Type B pancreatic cell (in vitro differentiated cells): ENCODE measurements at places on chromosomes 13 and 19.

- no peak for DNase-seq
Measured at GRCh38 chr19:38718747-38719543, 25.3 kb downstream of the CAPN12 start.

GRCh38 chr13:52884429-52885010 lies 36.1 kb upstream of the PCDH8 start:
- DNase-seq: no peak

DNA sequence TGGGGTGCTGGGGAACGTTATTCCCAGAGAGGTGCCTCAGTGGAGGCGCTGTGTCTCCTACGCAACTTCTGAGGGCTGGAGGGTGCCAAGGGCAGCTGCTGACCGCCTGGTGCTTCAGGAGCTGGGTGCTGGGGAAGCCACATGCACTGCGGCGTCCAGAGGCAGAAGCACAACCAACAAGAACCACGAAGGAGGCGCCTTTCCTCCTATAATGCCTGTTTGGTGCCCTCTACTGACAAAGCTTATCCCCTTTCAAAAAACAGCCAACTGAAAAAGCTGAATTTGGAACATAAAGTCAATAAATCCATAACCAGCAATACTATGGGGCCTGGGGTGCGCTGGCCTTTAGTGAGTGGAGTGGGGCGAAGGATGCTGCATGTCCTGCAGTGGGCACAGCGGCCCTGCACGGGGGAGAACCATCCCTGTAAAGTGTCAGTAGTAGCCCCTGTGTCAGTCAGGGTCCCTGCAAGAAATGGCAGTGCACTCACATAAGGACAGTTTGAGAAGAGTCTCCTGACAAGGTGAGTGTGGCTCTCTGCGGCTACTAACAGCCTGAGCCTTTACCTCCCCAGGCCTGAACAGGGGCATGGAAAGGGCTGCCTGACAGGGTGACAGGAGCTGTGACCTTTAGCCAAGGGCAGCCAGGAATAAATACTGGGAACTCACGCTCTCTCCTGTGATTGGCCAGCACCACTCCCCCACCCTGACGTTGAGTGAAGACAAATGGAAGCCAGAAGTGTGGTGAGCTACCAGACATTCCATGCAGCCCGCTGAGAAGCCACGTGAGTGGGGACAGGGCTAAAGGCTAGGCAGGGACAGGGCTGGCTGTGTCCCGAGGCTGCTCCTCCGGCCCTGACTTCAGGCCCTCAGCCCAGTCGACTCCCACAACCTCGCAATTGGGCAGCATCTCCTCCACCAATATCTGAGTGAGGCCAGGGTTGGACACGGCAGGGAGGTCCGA lies 4.5 kb upstream of the B3GNT8 start:
- no peak for DNase-seq

DNA sequence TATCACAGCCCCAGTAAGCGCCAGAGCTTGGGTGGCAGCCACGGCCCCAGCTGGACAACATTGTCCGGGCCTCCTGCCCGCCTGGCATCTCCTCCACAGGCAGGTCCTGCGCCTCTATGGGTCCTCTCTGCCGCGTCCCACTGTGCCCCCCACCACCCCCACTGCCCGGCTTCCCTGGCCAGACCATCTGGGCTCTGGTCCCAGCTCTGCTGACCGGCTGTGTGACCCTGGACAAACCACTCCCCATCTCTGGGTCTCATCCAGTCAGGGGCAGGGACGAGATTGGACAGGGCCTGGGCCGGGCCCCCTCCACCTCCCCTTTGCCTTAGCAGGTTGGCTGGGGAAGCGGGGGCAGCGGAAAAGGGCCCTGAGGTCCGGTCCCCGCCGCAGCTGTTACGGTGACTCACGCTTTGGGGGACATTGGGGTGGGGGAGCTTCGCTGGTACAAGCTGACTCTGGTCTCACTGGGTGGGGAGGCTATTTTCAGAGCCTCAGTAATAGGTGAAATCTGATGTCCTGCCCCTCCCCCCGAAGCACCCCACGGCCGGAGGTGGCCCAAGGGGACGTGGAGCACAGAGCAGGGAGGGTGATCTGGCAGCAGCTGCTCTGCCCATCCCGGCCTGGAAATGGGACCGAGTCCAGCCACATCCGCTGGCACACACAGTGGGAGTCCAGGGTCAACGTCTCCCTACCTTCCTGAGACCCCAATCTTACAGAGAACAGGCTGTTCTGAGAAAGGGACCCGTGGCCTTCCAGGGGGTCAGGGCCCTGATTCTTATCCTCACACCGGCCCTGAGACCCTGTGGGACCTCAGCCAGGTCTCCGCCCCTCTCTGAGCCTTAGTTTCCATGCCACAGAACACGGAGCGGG lies 9.1 kb downstream of the NFIC start:
- DNase-seq: no peak

GRCh38 chr19:13788991-13789390 lies 6.3 kb upstream of the ZSWIM4 start:
- DNase-seq: no peak

DNA sequence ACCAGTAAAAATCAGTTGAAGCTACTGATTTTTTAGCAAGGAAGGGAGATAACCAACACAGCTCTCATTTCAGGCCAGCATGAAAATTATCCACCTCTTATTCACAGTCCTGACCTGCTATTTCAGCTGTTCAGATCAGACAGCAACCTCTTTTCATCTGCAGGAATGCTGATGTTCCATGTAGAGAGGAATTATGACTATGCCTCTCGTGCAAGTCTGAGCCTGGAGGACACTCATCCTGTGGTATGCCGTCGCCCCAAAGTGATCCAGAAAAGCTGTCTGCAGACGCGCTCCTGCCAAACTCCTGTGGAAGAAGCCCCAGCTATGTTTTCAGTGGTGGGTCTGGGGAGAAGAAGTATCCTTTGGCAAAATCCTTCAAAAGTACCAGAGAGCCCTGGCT lies 563.5 kb upstream of the SLITRK1 start:
- DNase-seq: no peak

- DNase-seq: no peak
Measured at GRCh38 chr13:66137384-66137783, 1092.8 kb downstream of the PCDH9 start.

- no peak for DNase-seq
Measured at GRCh38 chr19:2271234-2272103, 10.5 kb downstream of the PEAK3 start.

DNA sequence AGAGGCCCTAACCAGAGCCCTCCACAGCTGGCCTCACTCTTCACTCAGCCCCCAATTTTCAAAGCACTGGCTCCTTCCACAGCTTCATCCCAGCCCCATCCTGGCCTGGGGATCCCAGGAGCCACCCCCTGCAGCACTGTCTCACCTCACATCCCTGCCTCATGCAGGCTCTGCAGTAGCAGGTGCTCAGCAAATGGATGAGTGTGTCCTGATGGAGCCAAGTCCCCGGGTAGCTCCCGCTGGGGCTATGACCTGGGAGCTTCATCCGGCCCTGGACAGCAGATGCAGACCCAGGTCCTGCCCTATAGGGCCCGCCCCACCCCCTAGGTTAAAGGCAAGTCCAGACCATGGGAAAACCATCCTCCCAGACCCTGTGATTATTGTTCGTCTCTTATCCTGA lies 143.2 kb upstream of the ZNF507 start:
- peak; percentile 50 for DNase-seq

DNA sequence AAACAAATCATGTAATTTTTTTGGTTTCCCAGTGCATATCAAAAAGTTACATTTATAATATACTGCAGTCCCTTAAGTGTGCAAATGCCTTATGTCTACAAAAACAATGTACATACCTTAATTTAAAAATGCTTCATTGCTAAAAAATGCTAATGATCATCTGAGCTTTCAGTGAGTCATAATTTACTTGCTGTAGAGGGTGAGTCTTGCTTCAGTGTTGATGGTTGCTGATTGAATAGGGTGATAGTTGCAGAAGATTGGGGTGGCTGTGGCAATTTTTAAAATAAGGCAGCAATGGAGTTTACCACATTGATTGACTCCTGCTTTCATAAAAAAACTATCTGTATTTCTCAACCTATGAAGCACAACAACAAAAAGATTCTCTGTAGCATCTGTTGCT lies 613.9 kb downstream of the TBC1D4 start:
- no peak for DNase-seq

DNA sequence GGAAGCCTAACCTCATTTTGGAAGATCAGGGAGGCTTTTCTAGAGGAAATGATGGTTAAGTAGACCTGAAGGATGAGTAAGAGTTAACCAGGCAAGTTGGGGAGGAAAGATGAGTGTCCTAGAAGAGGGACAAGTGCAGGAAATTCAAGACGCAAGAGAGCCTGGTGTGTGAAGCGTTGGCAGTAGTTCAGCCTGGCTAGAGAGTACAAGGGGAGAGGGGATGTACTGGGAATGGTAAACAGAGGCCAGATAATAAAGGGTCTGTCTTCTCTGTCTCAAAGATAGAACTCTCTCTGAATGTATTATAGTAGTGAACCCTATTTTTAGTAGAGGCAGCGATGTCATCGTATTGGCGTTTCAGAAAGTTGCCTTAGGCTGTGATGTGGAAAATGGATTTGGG lies 9.7 kb downstream of the DPY19L3 start:
- DNase-seq: no peak

DNA sequence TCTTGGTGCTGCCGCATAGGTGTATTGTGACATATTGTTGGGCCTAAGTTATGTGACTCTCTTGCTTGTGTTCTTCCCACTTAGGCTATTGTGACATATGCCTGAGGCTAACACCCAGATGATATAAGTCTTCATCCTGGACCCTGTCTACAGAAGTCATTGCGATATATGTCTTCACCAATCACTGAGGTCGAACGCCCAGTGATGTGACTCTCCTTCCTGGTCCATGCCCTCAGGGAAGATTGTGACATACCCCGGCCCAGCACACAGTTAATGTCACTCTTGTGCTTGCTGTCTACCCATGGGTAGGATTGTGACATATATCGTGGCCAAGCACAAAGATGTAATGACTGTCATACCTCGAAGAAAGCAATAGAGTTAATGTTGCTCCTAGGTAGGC lies 16.9 kb upstream of the ZNF730 start:
- DNase-seq: no peak

DNA sequence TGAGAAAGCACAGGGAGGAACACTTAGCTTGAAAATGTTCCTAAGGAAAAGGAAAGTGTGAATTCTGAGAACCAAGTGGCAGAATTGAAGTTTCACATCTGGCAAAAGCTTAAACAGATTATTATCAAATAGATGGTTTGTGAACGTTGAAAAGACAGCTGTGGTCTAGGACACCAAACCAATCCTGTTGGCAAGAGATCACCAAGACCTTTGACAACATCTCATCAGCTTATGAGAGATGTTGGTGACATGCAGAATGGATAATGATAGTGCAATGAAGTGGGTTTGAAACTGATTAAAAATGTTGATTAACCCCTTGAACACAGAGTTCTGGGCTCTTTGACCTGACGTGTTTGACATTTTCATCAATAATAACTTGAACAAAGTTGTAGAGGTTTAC lies 74.6 kb upstream of the GPR183 start:
- no peak for DNase-seq

- no peak for DNase-seq
Measured at GRCh38 chr19:46849610-46850009, 1.0 kb downstream of the AP2S1 start.

DNA sequence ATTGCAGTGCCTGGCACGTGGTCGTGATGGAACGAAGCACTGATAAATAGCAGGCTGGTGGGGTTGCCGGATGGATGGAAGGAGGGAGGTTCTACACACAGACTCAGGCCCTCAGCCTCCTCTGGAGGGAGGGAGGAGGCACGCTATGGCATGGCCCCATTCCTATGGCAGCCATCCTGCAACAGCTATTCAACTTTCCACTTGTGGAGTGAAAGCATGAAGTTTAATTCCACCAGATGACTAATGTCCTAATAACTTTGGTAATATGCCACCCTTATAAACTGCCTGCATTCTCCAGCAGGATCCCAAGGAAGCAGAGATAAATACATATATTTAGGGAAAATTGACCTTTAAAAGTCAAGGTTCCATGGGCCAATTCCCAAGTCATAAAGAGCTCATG lies 92.4 kb downstream of the KL start:
- DNase-seq: no peak

DNA sequence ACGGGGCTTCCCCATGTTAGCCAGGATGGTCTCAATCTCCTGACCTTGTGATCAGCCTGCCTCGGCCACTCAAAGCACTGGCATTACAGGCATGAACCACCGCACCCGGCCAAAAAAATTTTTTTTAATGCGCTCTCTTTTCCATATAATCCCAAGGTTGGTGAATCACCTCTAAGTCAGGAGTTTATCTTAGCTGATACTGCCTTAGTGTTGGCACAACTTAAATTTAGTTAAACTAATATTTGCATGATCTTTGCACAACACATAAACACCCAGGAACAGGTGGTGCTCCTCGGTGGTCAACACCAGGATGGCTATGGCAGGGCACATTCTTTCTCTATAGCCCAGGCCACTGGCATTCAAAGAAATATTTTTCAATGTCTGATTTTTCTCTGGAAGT lies 24.1 kb upstream of the PSG7 start:
- DNase-seq: no peak

- no peak for DNase-seq
Measured at GRCh38 chr19:41111296-41111695, 2.9 kb upstream of the CYP2F1 start.

GRCh38 chr13:23551213-23552008 lies 18.8 kb upstream of the TNFRSF19 start:
- DNase-seq: no peak

- peak; percentile 76 for DNase-seq
Measured at GRCh38 chr19:33302974-33303790, 848 bp upstream of the CEBPA start.

- no peak for DNase-seq
Measured at GRCh38 chr19:7200736-7201135, 93.5 kb downstream of the INSR start.

GRCh38 chr13:50521006-50521830 lies 322.3 kb downstream of the DLEU7 start:
- no peak for DNase-seq

- no peak for DNase-seq
Measured at GRCh38 chr13:26881154-26881553, 120.6 kb upstream of the GPR12 start.

DNA sequence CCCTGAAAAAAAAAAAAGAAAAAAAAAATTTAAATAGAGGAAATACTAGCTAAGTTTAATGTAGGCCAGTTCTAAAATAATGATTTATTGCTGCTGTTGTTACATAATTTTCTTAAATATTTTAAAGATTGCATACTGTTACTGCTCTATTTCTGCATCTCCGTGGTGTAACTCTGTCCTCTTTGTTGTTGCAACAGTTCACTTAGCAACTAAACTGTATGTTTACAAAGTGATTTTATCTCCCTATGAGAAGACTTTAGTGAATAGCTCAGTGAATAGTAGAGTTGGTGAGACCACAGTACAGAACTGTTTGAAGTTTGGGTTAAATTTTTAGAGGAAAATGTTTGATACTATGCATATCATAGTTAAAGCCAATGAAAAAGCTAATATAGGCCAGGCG lies 19.4 kb downstream of the BRCA2 start:
- no peak for DNase-seq

GRCh38 chr13:110684388-110685056 lies 21.4 kb downstream of the CARS2 start:
- no peak for DNase-seq

- no peak for DNase-seq
Measured at GRCh38 chr13:33757713-33758112, 60.2 kb upstream of the RFC3 start.

DNA sequence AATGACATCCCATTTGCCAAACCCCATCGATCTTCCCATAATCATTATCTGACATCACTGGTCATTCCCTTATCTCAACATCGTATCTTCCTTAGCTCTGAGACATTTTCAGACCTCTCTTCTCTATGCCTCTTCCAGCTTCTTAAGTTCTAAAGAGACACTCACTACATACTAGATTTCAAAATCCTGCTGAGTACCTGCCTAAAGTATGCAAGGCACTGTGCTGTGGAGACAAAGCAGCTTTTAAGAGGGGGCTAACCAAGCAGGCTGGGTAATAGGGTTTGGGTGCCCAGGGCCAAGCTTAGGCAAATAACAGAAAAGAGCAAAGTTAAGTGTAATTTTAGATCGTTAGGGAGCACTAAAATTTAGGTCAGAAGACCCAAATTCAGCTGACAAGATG lies 3.4 kb upstream of the POMP start:
- no peak for DNase-seq
